ENCODE measurements at places on chromosomes 3 and 15.

DNA sequence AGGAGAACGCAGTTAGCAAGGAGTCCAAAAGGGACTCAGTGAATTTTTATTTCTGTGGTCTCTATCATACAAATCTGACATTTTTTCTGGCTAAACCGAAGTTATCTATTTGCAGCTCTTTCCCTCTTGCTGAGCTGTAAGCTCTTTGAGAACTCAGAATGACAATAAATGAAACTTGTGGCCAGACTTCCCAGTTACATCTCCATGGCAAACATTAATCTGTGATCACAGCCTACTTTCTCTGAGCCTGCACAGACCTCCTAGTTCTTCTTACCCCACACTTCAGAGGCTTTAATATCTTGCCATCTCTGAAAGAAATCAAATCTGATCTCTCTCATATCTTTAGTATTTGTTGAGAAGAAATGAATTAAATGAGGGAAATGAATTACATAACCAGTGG, 58.0 kb downstream of the PLD1 start:
- no peak for DNase-seq

GRCh38 chr15:68418611-68419161, 13.3 kb downstream of the ITGA11 start:
- no peak for DNase-seq

DNA sequence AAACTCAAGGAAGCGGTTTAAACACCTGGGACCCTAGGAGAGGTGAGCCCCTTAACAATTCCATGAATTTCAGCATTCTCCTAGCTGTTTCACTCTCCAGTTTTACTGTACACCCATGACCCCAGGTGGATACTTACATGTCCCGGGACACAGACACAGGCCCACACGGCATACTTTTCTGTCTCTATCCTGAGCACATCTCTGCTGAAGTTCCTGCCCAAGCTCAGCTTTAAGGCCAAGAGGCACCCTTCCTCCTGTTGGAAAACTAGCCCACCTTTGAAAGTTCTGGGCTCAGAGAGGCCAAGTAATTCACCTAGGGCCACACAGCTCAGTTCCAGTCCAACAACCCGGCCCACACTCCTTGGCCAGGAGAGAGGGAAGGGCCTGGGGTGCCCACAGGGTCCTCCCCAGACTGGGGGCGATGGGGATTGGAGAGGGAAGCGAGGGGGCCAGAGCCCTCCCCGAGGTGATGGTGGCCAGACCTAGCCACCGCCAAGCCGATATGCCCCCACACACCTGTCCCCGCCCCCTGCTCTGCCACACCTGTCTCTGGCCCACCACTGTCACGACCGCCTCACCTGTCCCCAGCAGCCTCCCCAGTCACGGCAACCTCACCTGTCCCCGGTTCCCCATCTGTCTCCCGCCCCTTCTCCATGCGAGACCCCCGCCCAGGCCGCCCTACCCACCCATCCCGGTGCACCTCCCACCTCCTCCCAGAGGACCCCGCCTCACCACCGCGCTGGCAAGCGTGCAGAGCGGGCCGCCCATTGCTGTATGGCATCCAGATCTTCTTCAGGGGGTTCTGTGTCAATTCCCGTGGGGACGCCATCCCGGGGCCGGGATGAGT, 431 bp downstream of the PFKFB4 start:
- no peak for DNase-seq

DNA sequence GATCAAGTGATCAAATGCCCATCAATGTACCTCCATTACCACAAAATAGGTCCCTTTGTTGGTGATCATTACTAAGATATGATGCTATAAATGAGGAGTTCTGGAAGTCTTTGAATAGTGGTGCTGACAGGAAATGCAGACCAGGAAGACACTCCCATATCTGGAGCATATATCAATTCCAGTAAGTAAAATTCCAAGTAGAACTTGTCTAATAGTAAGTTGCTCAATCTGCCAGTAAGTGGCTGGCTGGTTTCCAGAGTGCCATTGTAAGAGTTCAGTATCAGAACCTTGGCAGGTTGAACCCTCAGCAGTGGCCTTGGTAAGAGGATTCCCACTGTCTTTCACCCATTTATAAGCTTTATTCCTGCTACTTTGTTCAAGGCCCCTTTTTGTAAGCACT, 379.9 kb upstream of the RBMS3 start:
- DNase-seq: no peak

GRCh38 chr3:128036119-128036518, 16.1 kb upstream of the SEC61A1 start:
- no peak for DNase-seq

DNA sequence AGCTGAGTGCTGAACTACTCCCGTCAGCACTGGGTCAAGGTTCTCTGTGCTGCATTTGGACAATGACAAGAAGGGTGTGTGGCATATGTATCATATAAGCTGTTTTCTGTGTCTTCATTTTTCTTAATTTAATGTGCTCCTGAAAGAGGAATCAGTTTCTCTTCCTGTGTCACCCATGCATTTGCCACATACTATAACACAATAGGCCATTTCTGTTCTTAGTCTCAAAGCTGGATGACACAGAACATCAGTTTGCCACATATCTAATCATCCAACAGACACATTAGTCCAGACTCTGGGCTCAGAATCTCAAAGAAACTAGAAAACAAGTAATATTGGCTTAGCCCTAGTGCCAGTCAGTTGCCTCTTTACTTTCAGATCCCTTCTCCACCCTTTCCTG, 34.1 kb downstream of the CEP19 start:
- DNase-seq: no peak

DNA sequence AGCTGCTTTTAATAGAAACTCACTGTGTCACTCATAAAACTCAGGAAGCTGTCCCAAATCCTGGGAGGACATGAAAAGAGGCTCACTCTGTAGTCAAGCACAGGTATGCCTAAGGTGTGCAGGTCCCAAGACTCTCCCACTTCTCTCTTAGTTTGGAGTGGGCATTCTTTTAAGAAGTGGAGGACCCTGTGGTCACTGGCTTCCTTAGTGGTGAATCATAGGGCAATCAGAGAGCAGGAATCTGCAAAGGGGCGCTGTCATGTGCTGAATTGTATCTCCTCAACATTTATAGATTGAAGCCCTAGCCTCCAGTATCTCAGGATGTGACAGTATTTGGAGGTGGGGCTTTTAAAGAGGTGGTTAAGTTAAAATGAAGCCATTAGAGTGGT, 47.2 kb upstream of the ZBTB38 start:
- no peak for DNase-seq

- no peak for DNase-seq
These were observed 35.7 kb downstream of the ATG7 start for GRCh38 chr3:11307830-11308432.

DNA sequence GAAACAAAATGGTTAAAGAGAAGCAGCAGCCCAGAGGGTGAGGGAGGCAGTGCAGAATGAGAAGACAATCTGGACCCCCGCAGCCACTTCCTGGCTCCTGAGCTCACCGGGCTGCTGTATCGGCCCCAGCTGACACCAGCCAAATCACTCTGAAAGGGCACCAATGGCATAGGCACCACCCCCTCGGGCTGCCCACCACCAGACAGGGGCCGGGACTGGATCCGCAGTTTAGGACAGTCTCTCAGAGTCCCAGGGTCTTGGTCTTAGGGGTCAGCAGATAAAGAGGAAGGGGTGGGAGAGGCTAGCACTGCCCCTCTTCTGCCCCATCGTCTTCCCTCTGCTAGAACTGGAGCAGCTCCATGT, 17.9 kb upstream of the EHD4 start:
- no peak for DNase-seq

- DNase-seq: no peak
These were observed 46.1 kb downstream of the FBLN2 start for GRCh38 chr3:13594991-13595421.

DNA sequence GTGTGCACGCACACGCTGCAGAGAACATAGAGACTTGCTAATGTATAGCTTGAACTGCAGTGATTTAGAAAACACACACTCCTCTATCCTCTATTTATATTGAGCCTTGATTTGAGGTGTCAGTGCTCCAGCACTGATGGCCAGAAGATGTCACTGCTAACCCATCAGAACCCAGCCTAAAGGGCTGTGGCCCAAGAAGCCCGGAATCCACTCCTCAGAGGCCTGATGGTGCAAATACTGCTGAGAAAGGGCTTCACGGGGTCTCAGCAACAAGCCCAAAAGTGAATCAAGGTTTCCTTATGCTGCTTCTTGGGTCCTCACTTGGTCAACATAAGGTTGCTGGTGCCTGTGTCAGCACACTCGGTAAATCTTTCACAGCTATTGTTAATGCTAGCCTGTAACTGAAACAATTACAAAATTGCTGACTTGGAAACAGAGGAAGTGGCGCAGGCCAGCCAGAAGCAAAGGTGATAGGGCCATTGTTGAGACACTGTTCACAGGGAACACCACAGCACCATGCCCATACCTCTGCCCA, 60.3 kb downstream of the HEG1 start:
- no peak for DNase-seq

- DNase-seq: no peak
These were observed 394.7 kb downstream of the FGF12 start for GRCh38 chr3:192332386-192333291.

DNA sequence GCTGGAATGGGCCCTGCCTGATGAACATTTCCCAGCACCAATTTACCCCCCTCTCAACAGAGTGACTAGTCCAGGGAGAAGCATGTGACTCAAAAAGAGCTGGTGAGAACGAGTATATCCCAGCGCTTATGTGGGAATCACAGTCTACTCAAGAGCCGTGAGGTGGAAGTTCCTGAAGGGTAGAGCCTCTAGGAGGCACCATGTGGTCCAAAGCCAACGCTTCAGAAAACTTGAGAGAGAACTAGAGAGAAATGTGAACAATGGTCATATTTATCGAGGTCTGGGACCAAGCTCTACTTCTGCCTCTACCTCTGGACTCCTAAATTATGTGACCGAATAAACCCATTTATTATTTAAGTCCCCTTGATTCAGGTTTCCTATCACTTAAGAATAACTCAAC, 111.0 kb upstream of the RAP2B start:
- no peak for DNase-seq

DNA sequence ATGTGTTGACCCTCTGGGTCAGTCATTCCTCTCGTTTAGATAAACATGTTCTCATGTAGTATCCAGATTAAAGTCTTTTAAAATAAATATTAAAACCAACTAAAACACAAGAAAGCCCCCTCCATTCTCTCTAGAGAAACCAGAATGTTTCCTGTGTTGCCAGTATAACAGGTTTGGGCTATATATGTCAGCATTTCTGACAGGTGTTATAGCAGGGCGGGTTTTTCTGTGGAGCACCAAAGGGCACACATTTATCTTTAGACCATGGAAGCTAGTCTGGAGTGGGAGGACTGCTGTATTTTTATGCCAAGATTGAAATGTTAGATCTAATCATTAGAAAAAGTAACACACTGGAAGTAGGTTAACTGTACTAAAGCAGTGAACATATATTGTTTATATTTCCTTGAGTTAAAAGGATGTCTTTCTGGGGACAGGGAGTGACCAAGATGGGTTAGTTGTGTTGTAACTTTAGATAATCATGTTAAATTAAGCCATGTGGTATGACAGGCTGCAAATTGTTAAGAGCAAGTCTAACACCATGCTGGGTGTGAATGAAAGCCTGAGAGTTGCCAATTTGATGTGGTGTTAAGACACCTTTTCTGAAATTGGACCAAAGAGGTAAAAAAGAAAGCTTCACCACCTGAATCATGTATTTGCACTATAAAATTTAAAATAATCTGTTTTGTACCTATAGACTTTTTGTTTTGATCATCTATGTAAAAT, 15.6 kb downstream of the KCTD6 start:
- DNase-seq: no peak

DNA sequence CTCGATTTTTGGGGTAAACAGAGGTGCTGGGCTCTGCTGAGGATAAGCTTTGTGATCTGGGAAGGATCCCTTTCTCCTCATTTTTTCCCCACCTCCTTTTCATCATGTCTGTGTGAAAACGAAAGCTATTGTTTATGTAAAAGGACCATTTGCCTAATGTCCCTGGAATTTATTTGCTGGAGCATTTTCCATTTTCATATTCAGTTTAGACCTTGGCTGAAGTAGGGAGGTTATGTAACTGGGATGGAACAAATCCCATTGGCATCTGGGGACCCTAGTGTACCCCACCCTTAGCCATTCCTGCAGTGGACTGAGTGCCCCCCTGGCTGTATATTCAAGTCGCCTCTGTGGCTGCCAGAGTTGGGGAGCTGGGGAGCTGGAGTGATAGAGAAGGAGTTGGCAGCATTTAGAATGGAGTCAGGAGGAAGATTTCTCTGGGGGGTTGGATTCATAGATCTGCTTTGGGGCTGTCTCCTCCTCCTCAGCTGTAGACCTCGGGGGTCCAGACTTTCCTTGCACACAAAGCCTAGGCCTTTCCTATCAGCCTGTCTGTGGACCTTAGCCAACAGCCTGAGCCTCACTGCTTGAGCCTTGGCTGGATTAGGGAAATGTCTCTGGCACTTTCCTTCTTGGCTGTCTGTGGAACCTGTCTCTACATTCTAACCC, 270.4 kb upstream of the CTDSPL start:
- no peak for DNase-seq

- DNase-seq: no peak
These were observed 37.4 kb downstream of the ARIH1 start for GRCh38 chr15:72511536-72511935.

DNA sequence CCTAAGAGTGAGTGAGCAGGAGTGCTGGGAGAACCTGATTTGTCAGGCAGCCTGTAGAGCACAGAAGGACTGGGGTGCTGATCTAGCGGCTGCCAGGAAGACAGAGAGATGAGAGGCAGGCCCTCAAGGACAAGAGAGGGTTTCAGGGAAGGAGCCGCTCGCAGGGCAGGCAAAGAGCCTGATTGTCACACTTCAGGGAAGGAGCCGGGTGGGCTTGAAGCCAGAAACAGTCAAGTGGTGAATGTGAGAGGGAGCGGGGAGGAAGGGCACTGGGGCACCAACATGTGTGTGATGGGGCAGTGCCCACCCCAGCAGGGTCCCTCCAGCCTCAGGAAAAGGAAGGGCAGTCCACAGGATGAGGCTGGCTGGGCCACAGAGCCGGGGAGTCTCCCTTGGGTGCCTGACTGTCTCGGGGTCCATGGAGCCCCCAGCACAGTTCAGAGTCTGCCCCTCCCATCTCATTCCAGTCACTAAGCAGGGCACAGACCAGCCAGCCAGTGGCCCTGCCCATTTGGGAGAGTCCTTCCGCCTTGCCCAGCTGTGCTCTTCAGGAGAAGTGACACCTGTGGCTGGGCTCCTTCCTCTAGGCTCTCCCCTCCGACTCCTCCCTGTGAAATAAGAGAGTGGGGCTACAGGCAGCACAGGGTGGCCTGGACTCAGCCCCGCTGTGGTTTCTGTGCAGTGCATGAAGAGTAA, 148.6 kb downstream of the RAB11A start:
- no peak for DNase-seq

GRCh38 chr3:124313621-124314020, 321.7 kb upstream of the ROPN1 start:
- no peak for DNase-seq

All from stimulated activated CD8-positive, alpha-beta memory T cell treated with anti-CD3 and anti-CD28 coated beads, Interleukin-15, amount 100 ng/mL, for 24 hours (primary cell).